ENCODE measurements at places on chromosomes 4 and X.

DNA sequence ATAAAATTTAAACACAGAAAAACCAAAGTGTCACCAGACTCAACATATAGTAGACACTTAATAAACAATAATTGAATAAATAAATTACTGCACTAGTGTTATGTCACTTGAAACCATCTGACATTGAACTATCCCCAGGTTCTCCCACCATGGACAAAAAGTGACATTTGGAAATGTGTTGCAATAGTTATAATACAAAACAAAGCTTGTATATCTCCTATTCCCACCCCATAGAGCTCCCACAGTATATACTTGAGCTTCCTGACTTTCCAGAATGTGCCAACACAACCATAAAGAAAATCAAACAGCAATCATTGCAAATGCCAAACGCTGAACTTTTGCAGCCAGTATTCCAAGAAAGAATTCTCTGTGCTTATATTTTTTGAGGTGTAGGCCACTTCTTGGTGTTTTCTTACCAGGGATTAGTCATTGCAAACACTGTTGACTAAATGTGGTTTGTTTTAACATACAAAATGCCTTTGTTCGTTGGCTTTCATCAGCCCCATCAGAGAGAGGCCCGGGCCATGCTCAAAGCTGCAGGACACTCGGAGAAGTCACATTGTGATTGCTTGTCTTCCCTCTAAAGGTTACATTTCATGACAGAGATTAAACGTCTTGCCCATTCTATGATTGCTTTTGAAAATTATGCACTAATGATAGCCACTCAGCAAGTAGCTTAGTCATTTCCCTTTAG is 33.8 kb downstream of the PPARGC1A start:
- no peak for DNase-seq

- no peak for DNase-seq
These were observed 1.2 kb downstream of the RAB9B start for GRCh38 chrX:103830848-103831247.

DNA sequence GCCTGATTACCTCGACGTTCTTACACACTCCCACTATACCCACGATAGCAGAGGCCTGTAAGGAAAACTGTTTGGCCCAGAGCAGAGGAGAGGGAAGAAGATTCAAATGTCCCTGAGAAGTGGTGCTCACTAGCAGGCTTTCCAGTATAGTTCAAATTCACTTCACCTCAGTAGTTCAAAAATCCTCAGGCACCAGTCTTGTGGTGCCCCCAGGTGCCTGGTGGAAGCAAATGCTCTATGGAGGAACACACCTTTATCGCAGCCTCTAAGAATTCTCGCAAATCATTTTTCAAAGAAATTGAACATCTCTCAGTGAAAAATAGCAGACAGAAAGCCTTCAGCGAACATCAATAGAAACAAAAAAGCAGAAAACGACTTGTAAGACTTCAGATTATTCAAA is 12.2 kb upstream of the MTMR1 start:
- DNase-seq, result no peak

GRCh38 chr4:69838977-69839376 is 21.0 kb downstream of the SULT1E1 start:
- no peak for DNase-seq

- no peak for DNase-seq
These were observed 1.8 kb downstream of the FLNA start for GRCh38 chrX:154372612-154373022.

- no peak for DNase-seq
These were observed 144.1 kb downstream of the PACRGL start for GRCh38 chr4:20844311-20844710.

- no peak for DNase-seq
These were observed 12.2 kb upstream of the EXOSC9 start for GRCh38 chr4:121788896-121789295.

DNA sequence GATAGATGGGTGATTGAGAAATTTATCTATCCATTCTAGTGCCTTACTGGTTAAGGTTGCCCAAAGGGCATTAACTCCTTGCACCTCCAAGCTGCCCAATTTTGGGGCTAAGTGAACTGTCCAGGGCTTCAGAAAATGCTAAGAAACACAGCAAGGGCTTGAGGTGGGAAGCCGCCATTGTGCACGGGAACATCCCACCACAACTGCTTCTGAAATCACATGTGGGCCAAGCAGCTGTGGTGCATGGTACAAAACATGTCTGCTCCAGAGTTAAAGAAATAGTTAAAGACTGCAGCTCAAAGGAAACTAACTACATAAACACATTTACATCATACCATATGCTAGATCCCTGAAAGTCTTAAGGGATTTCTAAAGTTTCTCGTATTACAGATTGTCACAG is 144.3 kb upstream of the NDST3 start:
- no peak for DNase-seq

GRCh38 chr4:104093247-104093646 is 373.5 kb upstream of the TACR3 start:
- DNase-seq, result no peak

- DNase-seq, result no peak
These were observed 72.0 kb upstream of the MED14 start for GRCh38 chrX:40807384-40807783.

DNA sequence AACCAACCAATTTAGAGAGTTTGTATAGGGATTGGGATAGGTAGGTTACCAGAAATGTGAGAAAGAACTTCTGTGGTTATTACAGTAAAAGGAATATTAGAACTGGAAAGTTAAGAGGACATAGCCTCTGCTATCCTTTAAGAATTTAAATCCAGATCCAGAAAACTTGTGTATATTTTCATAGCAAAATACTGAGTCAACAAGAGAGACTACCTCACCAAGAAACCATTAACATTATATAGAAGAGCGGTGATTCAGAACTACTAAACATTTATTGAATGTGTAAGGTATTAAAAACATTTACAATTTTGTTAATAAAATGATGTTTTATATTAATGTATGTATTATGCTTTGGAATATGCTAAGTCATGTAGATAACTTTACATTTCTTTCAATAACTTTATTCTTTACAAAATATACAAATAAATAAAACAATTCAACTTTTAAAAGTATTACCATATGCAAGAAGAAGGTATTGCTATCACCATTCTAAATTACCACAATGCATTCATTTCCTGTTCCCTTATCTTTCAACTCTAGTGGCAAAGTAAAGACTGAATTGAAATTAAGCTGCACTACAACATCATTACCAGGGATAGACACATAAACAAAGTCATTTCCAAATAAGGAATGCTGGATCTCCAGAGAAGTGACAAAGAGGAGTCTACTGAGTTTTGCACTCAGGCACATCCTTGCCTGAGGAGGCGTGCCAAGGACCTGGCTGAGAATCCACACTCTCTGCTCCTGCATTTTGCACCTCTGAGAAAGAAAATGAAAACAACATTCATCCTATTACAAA is 6.1 kb upstream of the BDH2 start:
- no peak for DNase-seq

- no peak for DNase-seq
These were observed 65.8 kb downstream of the ARAP2 start for GRCh38 chr4:36178484-36178883.

DNA sequence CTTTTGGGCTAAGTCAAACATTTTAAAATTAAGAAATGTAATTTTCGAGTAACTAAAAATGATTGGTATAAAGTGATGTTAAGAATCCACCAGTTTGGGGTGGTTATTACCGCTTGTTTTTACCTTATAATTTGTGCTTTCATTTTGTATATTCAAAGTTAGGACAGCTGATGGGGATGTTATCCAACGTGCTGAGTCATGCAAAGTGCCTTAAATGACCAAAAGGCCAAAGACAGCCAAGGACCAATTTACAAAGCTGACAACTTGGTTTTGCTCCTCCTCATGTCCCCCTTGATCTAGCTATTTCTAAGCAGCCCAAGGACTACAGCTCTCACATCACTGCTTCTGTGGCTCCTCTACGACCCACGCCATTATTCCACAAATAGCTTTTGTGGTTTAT is 181.4 kb upstream of the PCDH7 start:
- DNase-seq, result no peak

DNA sequence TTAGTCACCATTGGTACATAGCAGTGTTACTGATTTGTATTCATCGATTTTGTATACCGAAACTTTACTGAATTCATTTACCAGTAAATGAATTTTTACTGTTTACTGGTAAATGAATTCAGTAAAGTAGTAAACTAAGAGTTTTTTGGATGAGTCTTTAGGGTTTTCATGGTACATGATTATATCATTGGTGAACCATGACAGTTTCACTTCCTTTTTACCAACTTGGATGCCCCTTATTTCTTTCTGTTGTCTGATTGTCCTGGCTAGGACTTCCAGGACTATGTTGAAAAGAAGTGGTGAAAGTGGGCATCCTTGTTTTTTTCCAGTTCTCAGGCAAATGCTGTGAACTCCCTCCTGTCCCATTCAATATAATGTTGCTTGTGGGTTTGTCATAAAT is 494.9 kb downstream of the GALNTL6 start:
- no peak for DNase-seq
